ENCODE measurements at places on chromosomes 5 and 9.

DNA sequence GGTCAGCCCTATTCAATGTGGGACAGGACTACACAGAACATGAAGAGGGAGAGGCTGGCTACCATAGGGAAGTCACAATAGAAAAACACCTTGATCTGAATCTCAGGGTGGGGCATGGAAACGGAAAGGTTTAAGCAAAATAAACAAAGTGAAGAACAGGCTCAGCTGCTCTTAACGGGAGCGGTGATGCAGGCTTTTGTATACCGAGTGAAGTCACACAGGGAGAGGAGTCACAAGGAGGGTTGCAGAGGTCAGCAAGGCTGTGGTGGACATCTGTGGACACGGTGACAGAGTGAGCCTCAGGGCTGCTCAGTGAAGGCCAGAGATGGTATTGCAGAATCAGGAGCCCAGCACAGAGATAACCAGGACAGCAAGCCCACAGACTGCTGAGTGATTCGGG, 30.6 kb upstream of the SEMA4D start:
- H3K4me1 ChIP-seq = no peaks in the 10 kb centered on the region
- H3K36me3 ChIP-seq = no peaks in the 10 kb centered on the region
- no peak overlapping the region for H3K4me3 ChIP-seq
- peak; percentile 40 for DNase-seq
- H3K27ac ChIP-seq = no peak overlapping the region
- H3K27me3 ChIP-seq = peaks cover 5% of the 10 kb centered on the region

DNA sequence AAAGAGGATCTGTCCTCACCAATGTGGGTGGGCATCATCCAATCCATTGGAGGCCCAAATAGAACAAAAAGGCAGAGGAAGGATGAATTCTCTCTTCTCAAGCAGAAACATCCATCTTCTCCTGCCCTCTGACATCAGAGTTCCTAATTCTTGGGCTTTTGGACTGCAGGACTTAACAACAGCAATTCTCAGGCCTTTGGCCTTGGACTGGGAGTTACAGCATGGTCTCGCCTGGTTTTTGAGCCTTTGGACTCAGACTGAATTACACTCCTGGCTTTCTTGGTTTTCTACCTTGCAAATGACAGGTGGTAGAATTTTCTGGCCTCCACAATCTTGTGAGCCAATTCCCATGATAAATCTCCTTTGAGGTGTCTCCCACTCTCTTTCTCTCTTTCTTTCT, 60.5 kb upstream of the CD180 start:
- no peaks in the 10 kb centered on the region for H3K27me3 ChIP-seq
- no peaks in the 10 kb centered on the region for H3K36me3 ChIP-seq
- no peak for DNase-seq
- H3K4me3 ChIP-seq = no peak overlapping the region
- H3K4me1 ChIP-seq = peaks cover 21% of the 10 kb centered on the region

- H3K36me3 ChIP-seq = no peaks in the 10 kb centered on the region
- DNase-seq = peak; percentile 88
- H3K4me3 ChIP-seq = no peak overlapping the region
- H3K27me3 ChIP-seq = no peaks in the 10 kb centered on the region
- H3K27ac ChIP-seq = peak overlapping the region; percentile 74
Observed at GRCh38 chr9:131951905-131952304, 127.8 kb downstream of the MED27 start.

DNA sequence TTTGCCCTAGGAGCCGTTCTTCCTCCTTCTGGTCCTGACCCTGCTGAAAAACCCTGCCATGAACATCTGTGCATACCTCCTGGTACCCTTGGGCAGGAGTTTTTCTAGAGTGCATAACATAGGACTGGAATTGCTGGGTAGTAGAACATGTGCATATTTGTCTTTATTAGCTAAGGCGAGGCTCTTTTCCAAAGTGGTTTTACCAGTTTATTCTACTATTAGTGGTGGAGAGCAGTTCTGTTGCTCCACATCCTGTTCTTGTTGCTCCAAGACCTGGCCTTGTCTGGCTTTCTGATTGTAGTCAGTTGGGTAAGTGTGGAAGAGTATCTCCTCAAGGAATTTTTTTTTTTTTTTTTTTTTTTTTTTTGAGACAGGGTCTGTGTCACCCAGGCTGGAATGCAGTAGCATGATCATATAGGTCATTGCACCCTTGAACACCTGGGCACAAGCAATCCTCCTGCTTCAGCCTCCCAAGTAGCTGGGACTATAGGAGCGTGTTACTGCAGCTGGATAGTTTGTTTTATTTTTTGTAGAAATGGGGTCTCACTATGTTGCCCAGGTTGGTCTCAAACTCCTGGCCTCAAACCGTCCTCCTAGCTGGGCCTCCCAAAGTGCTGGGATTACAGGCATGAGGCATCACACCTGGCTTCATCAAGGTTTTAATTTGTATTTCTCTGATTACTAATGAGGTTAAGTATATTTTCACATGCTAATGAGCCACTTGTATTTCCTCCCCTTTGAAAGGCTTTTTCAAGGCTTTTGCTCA, 85.2 kb downstream of the SPRY4 start:
- H3K27ac ChIP-seq = no peak overlapping the region
- H3K4me3 ChIP-seq = no peak overlapping the region
- H3K4me1 ChIP-seq = peaks cover 1% of the 10 kb centered on the region
- no peaks in the 10 kb centered on the region for H3K27me3 ChIP-seq

DNA sequence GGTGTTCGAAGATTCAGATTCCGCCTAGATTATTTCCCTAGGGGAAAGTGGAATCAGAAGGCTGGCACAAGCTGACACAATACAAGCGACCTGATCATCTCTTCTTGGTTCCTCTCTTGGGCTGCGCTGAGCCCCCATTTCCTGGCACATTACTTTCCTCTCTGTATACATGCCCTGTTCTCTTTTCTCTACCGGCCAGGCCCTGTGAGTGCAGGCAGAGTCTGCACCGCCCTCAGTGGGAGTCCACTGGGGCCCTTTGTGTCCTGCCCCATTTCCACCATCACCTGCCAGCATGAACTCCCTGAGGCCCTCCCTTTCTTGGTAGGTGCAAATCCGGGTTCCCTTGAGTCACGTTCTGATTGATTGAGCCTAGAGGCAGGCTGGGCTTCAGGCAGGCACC, 287.9 kb downstream of the MSX2 start:
- no peaks in the 10 kb centered on the region for H3K4me1 ChIP-seq
- H3K4me3 ChIP-seq = no peak overlapping the region
- no peaks in the 10 kb centered on the region for H3K36me3 ChIP-seq
- no peak for DNase-seq

Measured in tibial artery (tissue), 4 donors.